Adrenal gland (tissue), 19 donors: ENCODE measurements at places on chromosomes 5 and 9. TPM values are rescaled to one million over a fixed set of nuclear protein-coding genes. Genes with fewer than 3 reads are reported as not detected.

Gene CEL
- 2.4 TPM for polyA plus RNA-seq

Gene CCDC107
- polyA plus RNA-seq = 198 TPM

Gene PCDHGA3
- 0.27 TPM for polyA plus RNA-seq

Gene ZNF483
- 9.7 TPM for polyA plus RNA-seq

Gene PLAC8L1
- 1.2 TPM for polyA plus RNA-seq

Gene LCN15
- not detected for polyA plus RNA-seq

Gene SLC6A3
- polyA plus RNA-seq = 0.10 TPM

Gene LHX2
- 0.24 TPM for polyA plus RNA-seq

Gene FAM221B
- polyA plus RNA-seq = not detected

Gene LIX1
- not detected for polyA plus RNA-seq

Gene PLPP1
- polyA plus RNA-seq = 138 TPM

Gene TMEM174
- polyA plus RNA-seq = not detected

Gene OTP
- polyA plus RNA-seq = not detected

Gene FGD3
- 0.92 TPM for polyA plus RNA-seq

Gene TAF1L
- not detected for polyA plus RNA-seq

Gene STC2
- polyA plus RNA-seq = 0.88 TPM

Gene SOX30
- polyA plus RNA-seq = 0.27 TPM

Gene STPG3
- polyA plus RNA-seq = not detected

Gene KCNIP1
- polyA plus RNA-seq = 3.7 TPM

Gene SLC46A2
- 0.09 TPM for polyA plus RNA-seq

Gene DMRTA1
- polyA plus RNA-seq = 0.07 TPM

Gene GRM6
- 0.08 TPM for polyA plus RNA-seq

Gene CENPP
- polyA plus RNA-seq = 2.2 TPM

Gene TICAM2
- 2.7 TPM for polyA plus RNA-seq

Gene PRUNE2
- polyA plus RNA-seq = 7.4 TPM

Gene KCNN2
- polyA plus RNA-seq = 39.4 TPM

Gene PDE6A
- 0.81 TPM for polyA plus RNA-seq

Gene C5
- polyA plus RNA-seq = 2.3 TPM

Gene TEX48
- polyA plus RNA-seq = not detected

Gene ACOT12
- polyA plus RNA-seq = not detected

Gene SPARC
- polyA plus RNA-seq = 2,674 TPM

Gene ELOVL7
- polyA plus RNA-seq = 0.88 TPM

Gene GLRA1
- polyA plus RNA-seq = 0.40 TPM

Gene CDH9
- polyA plus RNA-seq = 0.13 TPM

Gene FAM174A
- 42.9 TPM for polyA plus RNA-seq

Gene INSYN2B
- polyA plus RNA-seq = 0.08 TPM

Gene FOXI1
- polyA plus RNA-seq = not detected

Gene ENDOG
- polyA plus RNA-seq = 4.9 TPM

Gene LOX
- 1.9 TPM for polyA plus RNA-seq

Gene TRMT10B
- 9.0 TPM for polyA plus RNA-seq

Gene PIP5K1B
- polyA plus RNA-seq = 3.0 TPM

Gene SYK
- 3.0 TPM for polyA plus RNA-seq

Gene PCDHA12
- 0.20 TPM for polyA plus RNA-seq

Gene PCDHA5
- polyA plus RNA-seq = 0.62 TPM

Gene C9orf153
- not detected for polyA plus RNA-seq

Gene STXBP1
- 29.7 TPM for polyA plus RNA-seq

Gene PCDHGB3
- polyA plus RNA-seq = 0.70 TPM

Gene MELK
- polyA plus RNA-seq = 1.6 TPM

Gene FEM1C
- polyA plus RNA-seq = 15.5 TPM

Gene FGF1
- 0.57 TPM for polyA plus RNA-seq

Gene ECSCR
- polyA plus RNA-seq = 24.8 TPM

Gene OR13C8
- not detected for polyA plus RNA-seq

Gene NR5A1
- 225 TPM for polyA plus RNA-seq

Gene SPINK1
- 4.3 TPM for polyA plus RNA-seq

Gene PLPP7
- polyA plus RNA-seq = 4.8 TPM

Gene GRIA1
- 1.1 TPM for polyA plus RNA-seq

Gene UQCRQ
- 729 TPM for polyA plus RNA-seq

Gene TAL2
- polyA plus RNA-seq = 1.7 TPM
